Activated naive CD4-positive, alpha-beta T cell (primary cell): ENCODE measurements at places on chromosomes 5 and 9.

GRCh38 chr5:36661456-36662220 is 55.2 kb downstream of the SLC1A3 start:
- DNase-seq: no peak

DNA sequence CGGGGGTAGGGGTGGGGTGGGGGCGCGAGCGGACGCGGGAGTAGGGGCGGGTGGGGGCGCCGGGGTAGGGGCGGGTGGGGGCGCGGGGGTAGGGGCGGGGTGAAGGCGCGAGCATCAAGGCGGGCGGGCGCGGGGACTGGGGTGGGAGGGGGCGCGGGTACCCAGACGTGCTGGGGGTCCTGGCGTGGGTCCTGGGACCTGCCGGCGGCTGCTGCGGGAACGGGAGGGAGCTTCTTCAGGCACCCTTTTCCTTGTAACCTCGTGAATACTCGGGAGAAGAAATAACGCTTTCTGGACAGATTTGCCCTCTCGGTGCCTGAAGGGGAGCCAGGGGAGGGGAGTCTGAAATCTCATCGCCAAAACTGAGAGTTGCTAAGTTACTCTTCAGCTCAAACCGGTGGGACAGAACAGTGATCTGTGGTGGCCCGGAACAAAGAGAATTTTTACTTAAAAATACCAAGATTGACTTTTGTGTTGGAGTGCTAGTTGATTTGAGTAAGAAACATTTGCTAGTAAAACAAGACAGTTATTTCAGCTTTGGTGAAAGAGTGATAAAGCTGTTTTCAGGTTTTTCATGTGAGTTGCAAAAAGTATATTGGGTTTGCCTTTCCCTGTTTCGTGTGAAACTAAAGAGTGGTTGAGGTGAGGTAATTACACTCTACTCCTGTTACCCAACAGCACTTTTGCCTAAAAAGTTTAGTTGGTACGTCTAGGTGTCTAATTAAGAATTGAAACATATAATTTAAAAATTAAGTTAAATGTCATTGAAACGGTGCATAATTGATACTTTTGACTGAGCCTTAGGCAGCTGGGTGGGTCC is 643 bp downstream of the PLEKHG4B start:
- DNase-seq: no peak

GRCh38 chr9:107361816-107362215 is 78.7 kb downstream of the RAD23B start:
- DNase-seq: no peak

DNA sequence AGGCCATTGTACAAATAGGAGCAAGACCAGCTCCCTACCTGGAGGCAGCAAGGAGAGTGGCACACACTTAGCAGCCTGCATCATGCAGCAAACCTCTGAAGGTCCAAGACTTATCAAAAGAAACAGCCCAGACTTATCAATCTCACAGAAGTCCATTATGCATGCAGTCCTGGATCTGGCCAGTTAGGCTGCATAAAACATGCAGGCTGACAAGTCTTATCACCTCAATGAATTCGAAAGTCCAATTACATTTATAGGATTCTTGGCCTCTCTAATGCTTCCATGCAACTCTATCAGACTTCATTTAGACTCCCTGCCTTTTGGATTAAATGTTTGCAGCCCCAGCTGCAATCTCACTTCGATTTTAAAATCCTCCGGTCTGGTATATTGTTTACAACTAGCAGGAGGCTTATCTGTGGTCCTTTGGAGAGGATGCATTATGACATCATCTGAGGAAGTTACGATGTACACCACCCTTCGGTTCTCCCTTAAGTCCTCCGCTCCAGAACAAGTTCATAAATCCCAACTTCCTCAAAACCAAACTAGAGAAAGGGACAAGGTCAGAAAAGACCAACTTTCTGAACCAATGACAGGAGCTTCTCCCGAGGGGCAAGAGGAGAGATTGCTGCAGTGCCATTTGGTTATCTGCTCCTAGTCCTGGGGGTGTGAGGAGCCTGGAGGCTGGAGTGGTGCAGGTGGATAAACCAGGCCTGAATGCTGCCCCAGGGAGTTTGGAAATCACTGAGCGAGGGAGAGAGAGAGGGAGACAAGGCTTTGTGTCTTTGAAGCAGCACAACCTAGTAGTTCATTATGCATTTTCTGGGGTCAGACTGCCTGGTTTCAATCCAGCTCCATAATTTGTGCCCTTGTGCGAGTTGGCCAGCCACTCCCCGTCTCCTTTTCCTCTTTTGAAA is 313.9 kb downstream of the TLE1 start:
- no peak for DNase-seq

DNA sequence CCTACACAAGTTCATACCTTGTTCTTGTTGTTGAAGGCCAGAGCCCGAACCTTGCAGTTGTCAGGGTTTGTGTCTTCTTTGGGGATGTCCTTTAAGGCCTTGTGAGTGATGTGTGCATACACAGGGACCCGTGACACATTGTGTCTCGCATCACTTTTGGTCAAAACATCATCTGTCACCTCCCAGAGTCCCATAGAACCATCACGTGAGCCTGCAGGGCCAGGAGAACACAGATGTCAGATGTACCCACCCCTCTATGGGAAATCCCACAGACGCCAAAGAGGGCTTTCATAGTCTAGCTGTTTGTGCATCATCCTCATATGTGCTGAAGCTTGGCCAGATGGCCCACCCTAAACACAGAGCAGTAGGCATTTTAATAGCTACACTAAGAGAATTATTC is 28.2 kb downstream of the DCAF12 start:
- no peak for DNase-seq

DNA sequence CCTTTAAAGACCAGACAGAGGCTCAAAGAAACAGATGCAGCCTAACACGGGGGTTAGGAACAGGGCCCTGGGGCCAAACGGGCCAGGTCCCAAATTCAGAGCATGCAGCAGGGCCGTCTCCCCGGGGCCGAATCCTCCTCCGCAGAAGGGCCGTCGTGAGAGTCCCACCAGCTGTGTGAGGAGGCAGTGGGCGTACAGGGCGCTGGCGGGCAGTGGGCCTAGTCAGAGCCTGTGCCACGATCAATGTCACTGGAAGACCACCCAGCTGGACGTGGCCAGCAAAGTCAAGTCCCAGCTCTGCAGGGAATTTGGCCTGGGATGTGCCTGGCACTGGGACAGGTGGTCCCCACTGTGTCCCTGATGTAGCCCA is 15.8 kb upstream of the FCN2 start:
- no peak for DNase-seq

DNA sequence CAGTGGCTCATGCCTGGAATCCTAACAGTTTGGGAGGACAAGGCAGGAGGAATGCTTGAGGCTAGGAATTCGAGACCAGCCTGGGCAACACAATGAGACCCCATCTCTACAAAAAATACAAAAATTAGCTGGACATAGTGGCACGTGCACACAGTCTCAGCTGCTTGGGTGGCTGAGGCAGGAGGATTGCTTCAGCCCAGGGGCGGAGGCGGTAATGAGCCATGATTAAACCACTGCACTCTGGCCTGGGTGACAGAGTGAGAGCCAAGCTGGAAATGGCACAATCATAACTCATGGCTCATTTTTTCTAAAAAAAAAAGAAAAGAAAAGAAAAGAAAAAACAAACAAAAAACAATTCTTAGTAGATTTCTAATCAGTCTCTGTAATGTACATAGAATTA is 446.2 kb downstream of the ELAVL2 start:
- no peak for DNase-seq

DNA sequence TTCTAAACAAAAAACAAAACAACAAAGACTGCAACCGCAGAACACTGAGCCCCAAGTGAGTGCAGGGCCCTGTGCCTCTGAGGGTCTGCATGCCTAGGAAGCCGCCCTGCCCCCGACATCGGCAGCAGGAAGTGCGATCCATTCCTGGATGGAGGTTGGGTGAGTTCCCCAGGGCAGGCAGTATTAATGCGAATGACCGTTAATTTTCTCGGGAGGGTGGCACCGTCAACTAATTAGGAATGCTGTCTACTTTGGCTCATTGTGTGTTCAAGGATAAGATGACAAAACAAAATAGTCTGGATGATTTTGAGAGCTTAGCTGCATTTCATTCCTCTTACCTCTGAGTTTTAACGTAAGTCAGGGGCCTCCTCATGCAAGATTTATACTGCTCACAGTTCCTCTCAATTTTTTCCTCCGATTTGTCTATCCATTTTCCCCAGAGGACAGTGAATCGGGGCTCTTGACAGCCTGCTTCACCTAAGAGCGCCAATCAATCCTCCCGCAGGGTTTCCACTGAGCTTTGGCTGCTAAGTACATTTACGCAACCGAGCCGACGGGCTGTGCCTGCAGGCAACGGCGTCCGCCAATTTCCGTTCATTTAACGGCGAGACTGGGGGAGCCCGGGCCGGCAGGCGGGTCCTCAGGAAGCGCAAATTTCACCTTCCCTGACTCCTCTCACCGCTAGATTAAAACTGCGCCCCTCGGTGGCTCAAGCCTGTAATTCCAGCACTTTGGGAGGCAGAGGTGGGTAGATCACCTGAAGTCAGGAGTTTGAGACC is 2.9 kb upstream of the NXNL2 start:
- DNase-seq: no peak

DNA sequence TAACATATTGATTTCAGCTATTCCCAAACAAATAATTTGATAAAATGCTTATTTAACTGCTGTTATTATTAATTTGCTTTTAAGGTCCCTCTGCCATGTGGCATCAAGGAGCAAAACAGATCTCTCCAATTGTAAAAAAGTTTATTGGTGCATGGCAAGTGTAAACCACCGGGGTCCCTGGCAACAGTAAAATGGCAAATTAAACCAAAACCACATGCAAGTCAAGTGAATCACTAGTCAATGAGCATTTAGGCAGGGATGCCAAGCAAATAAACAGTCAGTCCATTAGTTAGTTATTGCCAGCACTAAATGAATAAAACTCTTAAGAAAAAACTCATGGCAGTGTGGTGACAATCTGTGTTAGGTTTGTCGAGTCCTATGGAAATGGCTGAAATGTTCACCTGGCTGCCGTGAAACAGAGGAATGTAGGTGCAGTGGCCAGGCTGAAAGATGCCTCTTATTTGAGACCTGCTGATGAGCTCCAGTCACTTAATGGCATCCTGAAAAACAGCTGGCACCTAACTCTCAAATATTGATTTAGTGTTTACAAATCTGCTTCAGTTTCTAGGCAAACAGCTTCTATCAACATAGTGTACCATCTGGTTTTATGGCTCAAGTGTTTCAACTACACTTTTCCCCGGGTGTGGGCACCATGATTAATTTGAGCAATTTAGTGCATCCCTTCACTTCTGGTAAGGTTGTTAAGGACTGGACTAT is 296.5 kb upstream of the ITGA1 start:
- no peak for DNase-seq

GRCh38 chr5:128636361-128636760 is 98.3 kb upstream of the FBN2 start:
- no peak for DNase-seq

GRCh38 chr5:402615-403359 is 40.2 kb upstream of the EXOC3 start:
- DNase-seq: no peak
